ENCODE measurements at places on chromosomes 12 and 14. TPM values are rescaled to one million over a fixed set of nuclear protein-coding genes. Genes with fewer than 3 reads are reported as not detected.

The TMEM63C gene
- total RNA-seq, result 4.6 TPM

GRCh38 chr14:76581592-76581991 lies 179.7 kb upstream of the VASH1 start:
- H3K36me3 ChIP-seq, result no peaks in the 10 kb centered on the region
- peaks cover 22% of the 10 kb centered on the region for H3K4me1 ChIP-seq
- no peak for DNase-seq
- H3K4me3 ChIP-seq, result no peak overlapping the region

- H3K36me3 ChIP-seq, result no peaks in the 10 kb centered on the region
- no peak for DNase-seq
- H3K4me3 ChIP-seq, result no peak overlapping the region
- H3K27me3 ChIP-seq, result peaks cover 11% of the 10 kb centered on the region
Measured at GRCh38 chr14:97109234-97109633, 312.1 kb downstream of the VRK1 start.

DNA sequence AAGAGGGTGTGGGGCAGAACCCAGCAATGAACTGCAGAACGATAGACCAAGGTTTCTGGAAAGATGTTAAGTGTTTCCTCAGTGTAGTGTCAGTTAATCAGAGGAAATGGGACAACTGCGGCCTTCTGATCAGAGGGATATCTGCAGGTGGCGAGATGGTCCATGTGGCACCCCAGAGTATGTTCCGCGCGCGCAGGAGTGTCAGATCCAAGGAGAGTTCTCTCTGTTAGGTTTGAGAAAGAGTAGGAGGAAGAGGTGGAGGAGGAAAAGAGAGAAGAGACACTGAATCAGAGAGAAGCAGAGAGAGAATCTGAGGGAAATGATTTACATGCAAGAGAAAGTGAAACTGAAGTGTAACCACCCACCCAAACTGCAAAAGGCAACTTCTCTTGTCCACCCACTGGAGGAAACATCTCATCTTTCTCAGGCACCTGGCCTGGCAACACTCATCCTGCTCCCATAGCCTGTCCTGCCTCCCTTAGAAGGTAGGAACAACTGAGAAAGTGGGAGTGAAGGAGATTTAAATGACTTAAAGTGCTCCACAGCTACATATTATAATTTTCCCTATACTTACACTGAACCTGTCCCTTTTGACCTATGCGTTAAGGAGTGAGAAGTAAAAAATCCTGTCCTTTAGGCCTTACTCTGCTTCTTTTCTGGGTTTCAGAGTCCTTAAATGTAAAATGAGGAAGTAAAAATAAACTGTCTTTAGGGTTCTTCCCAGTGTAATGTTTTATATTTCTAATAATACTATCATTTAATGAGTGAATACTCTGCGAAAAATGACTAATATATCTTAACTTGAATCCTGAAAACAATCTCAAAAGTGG lies 6.8 kb upstream of the TESPA1 start:
- H3K27ac ChIP-seq, result no peak overlapping the region
- H3K36me3 ChIP-seq, result no peaks in the 10 kb centered on the region
- no peaks in the 10 kb centered on the region for H3K4me1 ChIP-seq
- H3K27me3 ChIP-seq, result peaks cover 26% of the 10 kb centered on the region

DNA sequence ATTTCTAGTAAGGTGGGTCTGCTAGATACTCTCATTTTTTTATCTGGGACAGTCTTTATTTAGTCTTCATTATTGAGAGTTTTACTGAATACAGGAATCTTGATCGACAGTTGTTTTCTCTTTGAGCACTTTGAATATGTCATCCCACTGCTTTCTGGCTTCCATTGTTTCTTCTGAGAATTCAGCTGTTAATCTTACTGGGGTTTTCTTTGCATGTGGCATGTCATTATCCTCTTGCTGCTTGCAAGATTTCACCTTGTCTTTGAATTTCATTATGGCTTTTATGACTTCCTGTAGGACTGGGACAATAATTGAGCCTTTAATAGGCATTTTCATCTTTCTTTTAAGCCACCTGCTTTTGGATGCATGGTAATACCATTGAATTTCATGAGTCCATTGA lies 46.7 kb upstream of the RD3L start:
- no peaks in the 10 kb centered on the region for H3K36me3 ChIP-seq
- no peak for DNase-seq
- H3K4me1 ChIP-seq, result no peaks in the 10 kb centered on the region

- peaks cover 26% of the 10 kb centered on the region for H3K27me3 ChIP-seq
- no peaks in the 10 kb centered on the region for H3K36me3 ChIP-seq
- H3K27ac ChIP-seq, result no peak overlapping the region
Measured at GRCh38 chr12:5910790-5911548, 34.1 kb downstream of the ANO2 start.

The KRT75 gene
- not detected for total RNA-seq

DNA sequence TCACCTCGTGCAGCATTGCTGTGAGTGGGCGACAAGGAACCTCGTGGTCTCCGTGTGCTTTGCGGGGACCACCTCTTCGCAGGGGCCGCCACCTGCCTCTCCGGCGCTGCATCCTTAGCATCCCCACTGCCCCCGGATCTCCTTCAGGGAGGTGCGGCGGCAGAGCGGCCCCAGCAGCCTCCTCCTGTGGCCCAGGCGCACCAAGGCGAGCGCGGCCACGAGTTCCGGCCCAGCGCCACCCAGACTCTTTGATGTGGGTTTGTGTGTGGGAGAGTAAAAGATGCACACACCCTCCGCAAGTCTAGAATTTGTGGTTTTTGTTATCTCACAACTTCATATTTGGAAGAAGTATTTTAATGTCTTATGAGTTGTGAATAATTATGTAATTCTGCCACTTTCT lies 118.8 kb upstream of the DIO3 start:
- H3K36me3 ChIP-seq, result no peaks in the 10 kb centered on the region
- no peak overlapping the region for H3K27ac ChIP-seq
- peaks cover 8% of the 10 kb centered on the region for H3K4me1 ChIP-seq
- peaks cover 3% of the 10 kb centered on the region for H3K27me3 ChIP-seq
- no peak overlapping the region for H3K4me3 ChIP-seq

The LRFN5 gene
- 4.6 TPM for total RNA-seq

- no peak for DNase-seq
- no peak overlapping the region for H3K4me3 ChIP-seq
- H3K4me1 ChIP-seq, result peaks cover 22% of the 10 kb centered on the region
- no peak overlapping the region for H3K27ac ChIP-seq
- peaks cover 5% of the 10 kb centered on the region for H3K36me3 ChIP-seq
- H3K27me3 ChIP-seq, result peaks cover 47% of the 10 kb centered on the region
Measured at GRCh38 chr12:466039-466438, 6.3 kb downstream of the B4GALNT3 start.

DNA sequence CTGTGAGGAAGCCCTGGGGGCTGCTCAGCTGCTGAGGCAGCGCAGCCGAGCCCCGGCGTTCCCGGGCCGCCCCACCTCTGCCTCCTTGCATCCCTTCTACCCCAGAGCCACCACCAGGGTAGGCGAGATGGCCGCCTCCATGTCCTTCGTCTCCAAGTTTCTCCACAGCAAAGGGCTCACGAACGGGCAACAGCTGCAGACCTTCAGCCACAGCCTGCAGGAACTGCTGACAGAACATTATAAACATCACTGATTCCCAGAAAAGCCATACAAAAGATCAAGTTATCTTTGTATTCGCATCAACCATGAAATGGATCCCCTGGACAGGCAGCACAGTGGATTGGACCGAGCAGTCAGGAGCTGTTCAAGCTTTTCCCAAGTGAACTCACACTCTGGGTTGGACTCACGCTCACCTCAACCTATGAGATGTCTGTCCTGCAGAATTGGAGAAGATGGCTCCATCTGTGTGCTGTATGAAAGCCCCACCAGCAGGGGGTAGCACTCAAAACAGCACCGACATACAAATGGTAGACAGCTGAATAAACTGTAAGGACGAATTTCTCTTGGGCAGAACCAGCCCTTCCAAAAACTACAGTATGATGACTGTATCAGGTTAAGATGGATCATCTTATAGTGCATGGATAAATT lies 19.4 kb upstream of the A2M start:
- H3K27me3 ChIP-seq, result no peaks in the 10 kb centered on the region
- H3K36me3 ChIP-seq, result peaks cover 3% of the 10 kb centered on the region
- H3K4me3 ChIP-seq, result no peak overlapping the region
- peaks cover 8% of the 10 kb centered on the region for H3K4me1 ChIP-seq
- no peak for DNase-seq

Measured in type B pancreatic cell (in vitro differentiated cells).